ENCODE measurements at places on chromosomes 1 and 21. TPM values are rescaled to one million over a fixed set of nuclear protein-coding genes. Genes with fewer than 3 reads are reported as not detected.

- no peak for DNase-seq
Observed at GRCh38 chr1:17574516-17574915, 35.0 kb downstream of the ARHGEF10L start.

GRCh38 chr1:27646676-27647075 is 11.7 kb upstream of the FGR start:
- DNase-seq, result peak; percentile 70

- DNase-seq, result no peak
Observed at GRCh38 chr1:216732121-216732520, 8.9 kb upstream of the ESRRG start.

DNA sequence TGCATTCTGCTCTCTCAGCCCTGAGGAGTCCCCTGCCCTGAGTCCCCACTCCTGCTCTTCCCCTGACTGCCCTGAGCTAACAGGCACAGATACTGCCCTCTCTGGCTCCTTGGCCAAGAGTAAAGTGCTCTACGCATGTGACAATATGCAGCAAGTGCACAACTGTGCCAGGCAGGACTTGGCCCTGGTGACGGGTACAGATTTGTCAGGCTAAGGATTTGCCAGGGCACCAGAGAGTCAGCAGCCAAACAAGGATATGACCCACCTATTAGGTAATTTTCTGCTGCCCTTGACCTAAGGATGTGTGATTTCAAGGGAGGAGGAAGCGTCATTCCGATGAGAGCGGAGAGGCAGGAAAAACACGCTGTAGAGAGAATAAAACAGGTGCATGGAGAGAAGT is 339.0 kb downstream of the PTPRU start:
- DNase-seq, result no peak

- DNase-seq, result no peak
Observed at GRCh38 chr1:244221991-244222390, 170.9 kb downstream of the ZBTB18 start.

GRCh38 chr1:98035602-98036002 is 114.8 kb upstream of the DPYD start:
- peak; percentile 47 for DNase-seq

GRCh38 chr1:150971583-150972416 is 2.8 kb downstream of the CERS2 start:
- peak; percentile 21 for DNase-seq

- no peak for DNase-seq
Observed at GRCh38 chr1:159179906-159180305, 8.5 kb downstream of the CADM3 start.

DNA sequence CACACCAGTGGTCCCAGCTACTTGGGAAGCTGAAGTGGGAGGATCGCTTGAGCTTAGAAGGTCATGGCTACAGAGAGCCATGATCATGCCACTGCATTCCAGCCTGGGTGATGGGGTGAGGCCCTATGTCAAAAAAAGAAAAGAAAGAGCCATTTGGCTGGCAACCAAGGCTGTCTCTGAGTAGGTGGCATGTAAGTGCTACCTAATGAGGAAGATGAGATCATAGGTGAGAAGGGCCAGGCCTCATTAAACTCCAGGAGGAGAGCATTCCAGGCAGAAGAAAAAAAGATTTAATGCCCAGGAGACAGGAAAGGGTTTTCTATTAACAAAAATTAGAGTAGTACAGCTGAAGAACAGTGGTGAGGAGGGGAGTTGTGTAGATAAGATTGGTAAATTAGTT is 103.4 kb upstream of the ZNF678 start:
- no peak for DNase-seq

DNA sequence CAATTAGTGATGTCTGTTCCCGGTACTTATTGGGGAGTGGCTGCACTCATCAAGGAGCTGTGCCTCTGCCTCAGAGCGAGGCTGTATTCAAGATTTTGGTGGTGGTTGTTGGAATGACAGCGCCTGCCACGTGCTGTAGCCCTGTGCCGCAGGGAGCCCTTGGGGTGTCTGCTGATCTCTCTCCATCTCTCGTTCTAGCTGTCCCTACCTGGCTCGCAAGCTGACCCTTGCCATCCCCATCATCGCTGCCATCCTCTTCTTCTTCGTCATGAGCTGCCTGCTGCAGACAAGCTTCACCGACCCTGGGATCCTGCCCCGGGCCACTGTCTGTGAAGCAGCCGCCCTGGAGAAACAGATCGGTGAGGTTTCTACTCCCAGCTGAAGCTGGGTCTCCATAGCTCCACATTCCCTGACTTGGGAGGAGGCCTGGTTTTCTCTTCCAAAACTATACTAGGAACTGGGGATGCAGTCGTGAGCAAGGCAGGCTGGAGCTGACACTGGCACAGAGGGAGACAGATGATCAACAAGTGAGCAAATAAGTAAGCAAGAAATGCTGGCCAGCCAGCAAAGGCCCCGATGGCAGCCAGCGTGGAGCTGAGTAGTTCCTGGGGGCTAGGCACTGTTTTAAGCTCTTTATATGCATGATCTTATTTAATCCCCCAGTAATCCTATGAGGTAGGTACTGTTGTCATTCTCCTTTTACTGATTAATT is 5.9 kb downstream of the ZDHHC18 start:
- DNase-seq, result no peak

- no peak for DNase-seq
Observed at GRCh38 chr1:85282424-85282823, 6.0 kb upstream of the BCL10 start.

GRCh38 chr1:167471568-167471967 is 46.8 kb downstream of the CD247 start:
- no peak for DNase-seq

DNA sequence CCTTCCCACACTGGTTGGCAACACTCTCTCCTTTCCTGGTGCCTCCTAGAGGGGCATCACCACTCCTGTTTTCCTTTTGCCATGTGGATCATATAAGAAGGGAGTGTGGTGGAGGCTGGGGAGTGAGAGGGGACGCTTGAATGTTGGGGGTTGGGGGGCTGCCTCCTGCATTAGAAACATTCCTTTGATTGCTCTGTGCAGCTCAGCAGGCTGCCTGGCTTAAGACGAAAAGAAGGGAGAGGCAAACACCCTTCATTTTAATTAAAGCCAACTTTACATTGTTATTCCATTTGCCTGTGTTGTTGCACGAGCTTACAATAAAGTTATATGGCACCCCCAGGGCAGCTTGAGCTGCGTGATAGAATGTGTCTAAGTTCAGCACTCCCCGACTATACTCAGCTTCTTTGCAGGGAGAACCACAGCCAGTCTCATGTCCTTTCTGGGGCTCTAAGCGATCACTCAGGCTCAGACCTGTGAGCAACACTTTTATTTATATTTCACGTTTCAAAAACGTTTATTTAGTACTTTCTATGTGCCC is 57.4 kb downstream of the FOXD2 start:
- DNase-seq, result no peak

GRCh38 chr1:166221316-166221715 is 54.5 kb upstream of the FAM78B start:
- DNase-seq, result no peak

- no peak for DNase-seq
Observed at GRCh38 chr1:61158591-61158990, 76.2 kb downstream of the NFIA start.

DNA sequence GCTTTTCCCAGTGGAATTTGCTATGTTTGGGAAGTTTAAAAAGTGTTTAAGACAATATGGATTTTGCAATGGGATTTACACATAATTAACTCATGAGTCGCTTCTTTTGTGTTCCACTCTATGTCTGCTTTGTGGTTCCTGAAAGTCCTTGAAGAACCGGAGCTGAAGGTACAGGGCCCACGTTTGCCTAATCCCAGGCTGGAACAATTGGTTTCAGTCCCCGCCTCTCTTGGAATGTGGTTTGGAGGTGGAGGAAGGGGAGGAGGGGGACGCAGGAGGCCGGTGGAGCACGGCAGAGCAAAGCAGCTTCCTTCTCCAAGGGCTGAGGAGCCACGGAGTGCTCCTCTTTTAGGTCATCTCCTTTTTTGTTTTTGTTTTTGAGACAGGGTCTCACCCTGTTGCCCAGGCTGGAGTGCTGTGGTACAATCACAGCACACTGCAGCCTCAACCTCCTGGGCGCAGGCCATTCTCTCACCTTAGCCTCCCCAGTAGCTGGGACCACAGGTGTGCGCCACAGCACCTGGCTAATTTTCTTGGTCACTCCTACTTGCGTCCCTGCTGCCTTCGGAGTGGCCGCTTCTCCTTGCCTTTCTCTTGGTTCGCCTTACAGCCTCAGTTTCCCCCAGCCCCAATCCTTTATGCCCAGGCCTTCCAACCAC is 129.5 kb upstream of the ERRFI1 start:
- peak; percentile 57 for DNase-seq

DNA sequence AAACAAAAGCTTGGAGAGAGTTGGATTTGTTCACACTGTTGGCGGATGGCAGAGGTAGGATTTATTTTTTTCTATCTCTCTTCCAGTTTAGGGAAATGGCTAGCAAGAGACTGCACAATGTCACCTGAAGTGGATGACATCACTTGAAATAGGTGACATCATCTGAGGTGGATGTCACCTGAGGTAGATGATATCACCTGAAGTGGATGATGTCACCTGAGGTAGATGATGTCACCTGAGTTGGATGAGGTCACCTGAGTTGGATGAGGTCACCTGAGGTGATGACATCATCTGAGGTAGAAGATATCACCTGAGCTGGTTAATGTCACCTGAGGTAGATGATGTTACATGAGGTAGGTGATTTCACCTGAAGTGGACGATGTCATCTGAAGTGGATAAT is 413.4 kb downstream of the DSCAM start:
- no peak for DNase-seq

GRCh38 chr1:222555992-222556615 is 8.2 kb upstream of the HHIPL2 start:
- DNase-seq, result no peak

GRCh38 chr1:178875936-178876335 is 5.1 kb upstream of the ANGPTL1 start:
- no peak for DNase-seq

DNA sequence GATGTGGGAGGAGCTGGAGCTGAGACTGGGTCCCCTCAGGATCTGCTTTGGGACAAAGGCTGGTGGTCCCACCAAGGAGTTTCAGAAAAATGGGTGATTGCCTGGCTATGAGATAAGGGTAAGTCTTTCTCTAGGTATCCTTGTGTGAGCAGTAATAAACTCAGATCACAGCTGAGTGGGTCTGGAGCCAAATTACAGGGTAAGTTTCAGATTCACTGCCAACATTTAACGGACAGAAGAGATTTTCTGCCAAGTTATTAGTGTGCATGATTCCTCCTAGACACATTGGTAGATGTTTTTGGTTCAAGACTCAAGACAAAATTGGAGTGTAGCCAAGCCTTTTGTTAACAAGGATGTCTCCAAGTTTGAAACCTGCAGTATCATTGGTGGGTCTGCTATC is 7.5 kb downstream of the CD1B start:
- no peak for DNase-seq

GRCh38 chr1:205424901-205425600 is 3.2 kb upstream of the LEMD1 start:
- DNase-seq, result no peak

GRCh38 chr1:7940745-7941436 is at the start of gene TNFRSF9:
TSS of gene TNFRSF9 (minus strand) at chr1:7940839. CDS start at chr1:7939994, 845 bp downstream.
- DNase-seq, result peak; percentile 64

GRCh38 chr1:46903481-46903880 is 37.8 kb downstream of the CYP4A11 start:
- no peak for DNase-seq

DNA sequence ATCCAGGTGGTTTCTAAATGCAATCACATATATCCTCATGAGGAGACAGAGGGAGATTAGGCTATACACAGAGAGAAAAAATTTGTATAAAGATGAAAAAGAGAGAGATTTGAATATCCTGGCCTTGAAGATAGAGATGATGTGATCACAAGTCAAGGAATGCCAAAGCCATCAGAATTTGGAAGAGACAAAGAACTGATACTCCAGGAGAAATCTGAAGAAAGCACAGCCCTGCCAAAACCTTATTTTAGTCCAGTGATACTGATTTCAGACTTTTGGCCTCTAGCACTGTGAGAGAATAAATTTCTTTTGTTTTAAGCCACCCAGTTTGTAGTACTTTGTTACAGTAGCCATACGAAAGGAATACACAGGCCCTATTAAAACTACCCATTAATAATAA is 33.4 kb downstream of the DOCK7 start:
- no peak for DNase-seq

GRCh38 chr1:52880206-52880605 is 37.6 kb downstream of the ZYG11A start:
- no peak for DNase-seq

Gene CFHR1
- not detected for total RNA-seq

Gene GSTM5
- total RNA-seq, result 0.48 TPM

Gene LCE1D
- total RNA-seq, result not detected

Gene S100A16
- total RNA-seq, result 342 TPM

Gene ADAMTS5
- 0.29 TPM for total RNA-seq

Gene HHIPL2
- 1.4 TPM for total RNA-seq

Gene HLX
- 5.2 TPM for total RNA-seq

Gene MRAP
- total RNA-seq, result not detected

Gene CDCA8
- total RNA-seq, result 48.3 TPM

Gene OR2L8
- total RNA-seq, result not detected

Gene KRTAP19-3
- total RNA-seq, result not detected

Gene ZNF684
- 9.7 TPM for total RNA-seq

Gene TATDN3
- 13.6 TPM for total RNA-seq

Gene LAMB3
- total RNA-seq, result 20.2 TPM

Gene TNFRSF18
- not detected for total RNA-seq

Gene MPZ
- total RNA-seq, result 0.39 TPM

Gene ECM1
- 110 TPM for total RNA-seq
